ENCODE measurements at places on chromosomes 1 and 21. TPM values are rescaled to one million over a fixed set of nuclear protein-coding genes. Genes with fewer than 3 reads are reported as not detected.

Gene GPR37L1
- polyA plus RNA-seq, result 0.42 TPM

Gene LPAR3
- polyA plus RNA-seq, result 23.3 TPM

Gene PYHIN1
- polyA plus RNA-seq, result 0.58 TPM

Gene KCNN3
- polyA plus RNA-seq, result 0.78 TPM

Gene C8B
- polyA plus RNA-seq, result 0.59 TPM

Gene YARS1
- polyA plus RNA-seq, result 110 TPM

Gene ZNF691
- 12.9 TPM for polyA plus RNA-seq

Gene MYBPHL
- polyA plus RNA-seq, result 1.5 TPM

Gene ANKRD45
- polyA plus RNA-seq, result 37.9 TPM

Measured in testis (tissue), 5 donors.